Left colon (tissue), 2 donors: ENCODE measurements at places on chromosomes 12 and 14.

- DNase-seq, result no peak
These were observed 33.8 kb downstream of the ZFP36L1 start for GRCh38 chr14:68759017-68759560.

GRCh38 chr12:20211981-20212421, 156.3 kb upstream of the PDE3A start:
- no peak for DNase-seq

GRCh38 chr14:31203414-31203742, 4.2 kb downstream of the HECTD1 start:
- no peak for DNase-seq

GRCh38 chr12:46402451-46402850, 29.9 kb upstream of the SLC38A2 start:
- no peak for DNase-seq

GRCh38 chr12:93803424-93803807, 126.2 kb downstream of the CRADD start:
- no peak for DNase-seq

GRCh38 chr14:33940561-33941011, 10.3 kb downstream of the EGLN3 start:
- DNase-seq, result no peak

DNA sequence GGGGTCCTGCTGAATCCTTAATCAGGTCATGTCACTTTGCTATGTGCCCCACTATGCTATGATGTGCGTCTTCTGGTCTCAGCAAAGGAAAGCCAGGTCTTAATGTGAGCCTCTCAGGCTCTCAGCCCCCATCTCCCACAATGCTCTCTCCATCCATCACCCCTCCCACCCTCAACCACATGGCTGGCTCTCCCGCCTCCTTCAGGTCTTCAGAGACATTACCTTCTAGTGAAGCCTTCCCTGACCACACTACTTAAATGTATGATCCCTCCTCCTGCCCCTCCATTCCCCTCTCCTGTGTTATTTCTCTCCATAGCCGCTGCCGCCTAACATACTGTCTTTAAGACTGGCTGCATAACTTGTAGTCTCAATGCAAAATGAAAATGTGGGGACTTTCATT, 50.5 kb downstream of the KRT80 start:
- no peak for DNase-seq

DNA sequence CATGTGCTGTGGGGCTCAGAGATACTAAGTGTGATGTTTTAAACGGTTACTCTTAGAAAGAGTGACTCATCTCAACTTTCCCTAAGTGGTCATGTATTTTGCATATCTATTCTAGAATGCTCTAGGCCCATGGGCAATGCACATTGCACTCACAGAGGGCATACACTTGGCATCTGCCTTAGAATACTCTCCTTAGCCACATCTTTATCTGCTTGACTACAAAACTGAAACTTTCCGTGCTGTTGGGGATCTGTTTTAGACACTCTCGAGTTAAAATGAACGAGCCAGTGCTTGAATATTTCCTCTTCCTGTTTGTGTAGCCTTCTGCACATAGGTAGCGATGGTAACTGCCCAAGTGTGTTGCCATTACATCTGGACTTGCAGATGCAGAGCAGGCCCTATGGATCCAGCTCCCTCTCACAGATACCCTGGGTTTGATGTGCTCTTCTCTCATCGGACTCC, 180.5 kb downstream of the CAND1 start:
- DNase-seq, result no peak

GRCh38 chr12:121916719-121917118, 1.7 kb upstream of the CFAP251 start:
- no peak for DNase-seq

- no peak for DNase-seq
These were observed 42.8 kb downstream of the TSPAN9 start for GRCh38 chr12:3119756-3120601.

GRCh38 chr12:115619889-115620288, 657.6 kb downstream of the MED13L start:
- no peak for DNase-seq

DNA sequence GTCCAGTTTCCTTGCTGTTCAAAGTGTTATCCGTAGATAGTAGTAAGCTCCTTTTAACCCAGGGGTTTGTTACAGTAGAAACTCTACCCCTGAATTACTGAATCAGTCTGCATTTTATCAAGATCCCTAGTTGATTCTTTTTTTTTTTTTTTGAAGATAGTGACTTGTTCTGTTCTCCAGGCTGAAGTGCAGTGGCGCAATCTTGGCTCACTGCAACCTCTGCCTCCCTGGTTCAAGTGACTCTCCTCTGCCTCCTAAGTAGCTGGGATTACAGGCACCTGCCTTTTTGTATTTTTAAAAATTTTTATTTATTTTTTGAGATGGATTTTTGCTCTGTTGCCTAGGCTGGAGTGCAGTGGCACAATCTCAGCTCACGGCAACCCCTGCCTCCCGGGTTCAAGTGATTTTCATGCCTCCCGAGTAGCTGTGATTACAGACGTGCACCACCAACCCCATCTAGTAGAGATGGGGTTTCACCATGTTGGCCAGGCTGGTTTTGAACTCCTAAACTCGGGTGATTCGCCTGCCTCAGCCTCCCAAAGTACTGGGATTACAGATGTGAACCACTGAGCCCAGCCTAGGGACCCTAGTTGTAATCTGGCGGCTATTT, 10.5 kb downstream of the LARP4 start:
- no peak for DNase-seq

DNA sequence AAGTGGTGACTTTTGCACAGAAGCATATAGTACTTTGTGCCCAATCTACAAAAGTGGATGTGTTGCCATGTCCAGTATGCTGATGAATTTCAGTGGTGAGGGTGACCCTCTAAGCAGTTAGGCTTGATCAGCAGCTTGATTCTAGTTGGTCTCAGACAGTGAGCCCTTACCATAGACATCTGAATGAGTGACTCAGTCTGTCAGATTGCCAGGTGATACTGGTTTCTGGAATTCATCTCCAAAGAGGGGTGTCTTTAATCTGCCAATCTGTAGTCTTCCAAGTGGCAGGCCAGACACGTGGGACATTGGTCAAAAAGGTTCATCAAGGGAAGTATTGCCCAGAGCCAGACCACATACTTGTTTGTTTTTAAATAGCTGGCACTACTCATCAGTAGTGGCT, 187.4 kb upstream of the SLC16A7 start:
- no peak for DNase-seq

GRCh38 chr14:96673706-96674105, 123.5 kb upstream of the VRK1 start:
- DNase-seq, result no peak

GRCh38 chr12:22271023-22271422, 63.5 kb downstream of the ST8SIA1 start:
- no peak for DNase-seq

DNA sequence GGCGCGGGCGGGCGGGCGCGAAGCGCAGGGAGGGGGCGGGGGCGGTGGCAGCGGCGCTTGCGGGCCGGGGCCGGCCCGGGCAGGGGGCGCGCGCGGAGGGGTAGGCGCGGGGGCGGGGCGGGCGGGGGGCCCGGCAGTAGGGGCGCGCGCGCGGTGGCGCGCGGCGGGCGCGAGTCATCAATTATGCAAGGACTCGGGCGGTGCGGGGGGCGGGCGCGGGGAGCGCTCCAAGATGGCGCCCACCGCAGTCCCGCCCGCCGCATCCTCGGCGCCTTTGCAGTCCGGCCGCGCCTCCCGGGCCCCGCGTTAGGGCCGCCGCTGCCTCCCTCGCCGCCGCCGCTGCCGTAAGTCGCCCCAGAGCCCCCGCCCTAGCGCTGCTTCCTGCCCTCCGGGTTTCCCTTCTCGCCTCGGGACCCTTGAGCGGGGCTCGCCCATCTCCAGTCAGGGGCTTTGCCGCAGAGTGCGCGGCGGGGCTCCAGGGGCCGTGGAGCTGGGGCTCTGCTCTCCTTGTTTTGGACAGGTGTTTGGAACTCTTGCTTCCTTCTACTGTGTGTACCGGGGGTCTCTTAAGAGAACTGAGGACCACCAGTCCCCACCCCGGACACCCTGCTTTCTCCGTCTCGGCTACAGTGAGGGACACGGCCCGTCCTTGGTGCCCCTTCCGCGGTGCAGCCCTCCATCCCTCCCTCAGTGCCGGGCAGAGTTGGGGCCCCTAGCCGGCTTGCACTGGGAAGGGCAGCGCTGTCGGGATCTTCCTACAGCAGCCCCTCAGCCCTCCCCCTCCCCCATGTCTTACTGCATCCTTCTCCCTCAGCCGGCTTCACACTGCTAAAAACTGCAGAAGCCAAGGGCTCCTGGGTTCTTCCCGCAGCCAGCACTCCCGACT, at the start of gene SCN8A:
TSS of gene SCN8A (plus strand) at position 218 of the 886 bp plus-strand sequence. CDS start 71,585 bp downstream, outside the sequence.
- peak; percentile 53 for DNase-seq
